ENCODE measurements at places on chromosomes 5 and 9. TPM values are rescaled to one million over a fixed set of nuclear protein-coding genes. Genes with fewer than 3 reads are reported as not detected.

DNA sequence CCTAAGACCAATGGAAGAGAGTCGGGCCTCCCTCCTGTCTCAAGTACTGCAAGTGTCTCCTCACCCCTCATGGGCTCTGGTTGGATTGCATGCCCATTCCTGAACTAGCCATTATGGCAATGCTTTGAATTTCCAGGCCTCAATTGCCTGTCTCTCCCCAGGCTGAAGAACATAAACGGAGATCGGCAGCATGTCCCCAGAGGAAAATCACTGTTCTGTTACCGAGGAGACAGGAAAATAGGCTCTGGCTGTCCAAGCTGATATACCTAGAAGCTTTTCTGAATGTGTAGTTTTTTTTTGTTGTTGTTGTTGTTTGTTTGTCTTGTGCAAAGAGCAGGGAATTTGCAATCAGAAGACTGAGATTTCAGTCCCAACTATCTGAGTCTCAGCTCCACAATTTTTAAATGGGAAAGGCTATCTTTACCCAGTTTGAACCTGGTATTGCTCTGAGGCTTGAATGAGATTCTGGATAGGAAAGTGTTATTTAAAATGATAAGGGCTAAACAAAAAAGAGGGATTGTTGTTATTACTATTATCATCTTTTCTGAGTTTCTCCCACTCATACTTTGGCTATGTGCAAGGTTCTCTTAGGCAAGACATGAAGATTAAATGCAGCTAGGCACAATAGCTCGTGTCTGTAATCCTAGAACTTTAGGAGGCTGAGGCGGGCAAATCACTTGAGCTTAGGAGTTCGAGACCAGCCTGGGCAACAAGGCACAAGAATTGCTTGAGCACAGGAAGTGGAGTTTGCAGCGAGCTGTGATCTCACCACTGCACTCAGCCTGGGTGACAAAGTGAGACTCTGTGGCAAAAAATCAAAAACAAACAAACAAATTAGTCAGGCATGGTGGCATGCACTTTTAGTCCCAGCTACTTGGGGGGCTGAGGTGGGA lies 77.2 kb upstream of the KLF9 start:
- H3K27ac ChIP-seq, result peak overlapping the region; percentile 3
- H3K36me3 ChIP-seq, result no peaks in the 10 kb centered on the region
- H3K4me1 ChIP-seq, result no peaks in the 10 kb centered on the region
- H3K4me3 ChIP-seq, result no peak overlapping the region

- H3K4me1 ChIP-seq, result no peaks in the 10 kb centered on the region
- no peak overlapping the region for H3K27ac ChIP-seq
- no peaks in the 10 kb centered on the region for H3K36me3 ChIP-seq
- no peak overlapping the region for H3K4me3 ChIP-seq
- H3K27me3 ChIP-seq, result no peaks in the 10 kb centered on the region
Measured at GRCh38 chr9:88678008-88678407, 143.0 kb downstream of the NXNL2 start.

DNA sequence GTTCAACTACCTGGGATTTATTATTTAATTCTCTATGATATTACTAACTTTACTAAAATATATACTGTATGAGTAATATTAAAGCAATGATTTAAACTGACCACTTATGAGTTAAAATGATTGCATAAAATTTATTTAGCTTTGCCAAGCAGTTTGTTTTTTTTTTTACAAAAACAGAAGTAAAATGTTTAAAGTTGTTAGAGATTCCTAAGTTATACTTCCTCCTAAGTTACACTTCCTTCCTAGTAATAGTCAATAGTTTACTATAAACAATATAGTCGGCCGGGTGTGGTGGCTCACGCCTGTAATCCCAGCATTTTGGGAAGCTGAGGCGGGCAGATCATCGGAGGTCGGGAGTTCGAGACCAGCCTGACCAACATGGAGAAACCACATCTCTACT lies 23.7 kb upstream of the LRRC19 start:
- H3K4me1 ChIP-seq, result no peaks in the 10 kb centered on the region
- DNase-seq, result no peak
- peaks cover 9% of the 10 kb centered on the region for H3K36me3 ChIP-seq
- no peaks in the 10 kb centered on the region for H3K27me3 ChIP-seq

- no peak overlapping the region for H3K4me3 ChIP-seq
- H3K27me3 ChIP-seq, result no peaks in the 10 kb centered on the region
- no peak overlapping the region for H3K27ac ChIP-seq
- DNase-seq, result no peak
Measured at GRCh38 chr9:103068753-103069152, 73.6 kb downstream of the CYLC2 start.

GRCh38 chr5:160159991-160160792 lies 40.9 kb upstream of the PWWP2A start:
- H3K36me3 ChIP-seq, result no peaks in the 10 kb centered on the region
- no peak overlapping the region for H3K27ac ChIP-seq
- no peak overlapping the region for H3K4me3 ChIP-seq
- peaks cover 8% of the 10 kb centered on the region for H3K4me1 ChIP-seq

DNA sequence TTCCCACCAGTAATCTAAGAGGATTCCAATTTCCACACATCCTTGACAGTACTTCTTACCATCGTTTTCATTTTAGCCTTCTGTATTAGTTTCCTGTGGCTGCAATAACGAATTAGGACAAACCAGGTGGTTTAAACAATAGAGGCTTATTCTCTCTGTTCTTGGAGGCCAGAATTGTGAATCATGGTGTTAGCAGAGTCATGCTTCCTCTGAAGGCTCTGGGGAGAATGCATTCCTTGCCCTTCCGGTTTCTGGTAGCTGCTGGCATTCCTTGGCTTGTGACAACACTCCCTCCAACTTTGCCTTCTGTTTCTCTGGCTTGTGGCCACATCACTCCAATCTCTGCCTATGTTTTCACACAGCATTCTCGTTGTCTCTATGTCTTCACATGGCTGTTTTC lies 23.5 kb downstream of the RIGI start:
- H3K36me3 ChIP-seq, result peaks cover 7% of the 10 kb centered on the region
- H3K4me3 ChIP-seq, result no peak overlapping the region
- DNase-seq, result no peak
- H3K27ac ChIP-seq, result no peak overlapping the region

GRCh38 chr9:123406016-123406415 lies 50.0 kb downstream of the CRB2 start:
- no peak overlapping the region for H3K27ac ChIP-seq
- no peaks in the 10 kb centered on the region for H3K4me1 ChIP-seq
- DNase-seq, result no peak
- no peaks in the 10 kb centered on the region for H3K36me3 ChIP-seq
- no peaks in the 10 kb centered on the region for H3K27me3 ChIP-seq

DNA sequence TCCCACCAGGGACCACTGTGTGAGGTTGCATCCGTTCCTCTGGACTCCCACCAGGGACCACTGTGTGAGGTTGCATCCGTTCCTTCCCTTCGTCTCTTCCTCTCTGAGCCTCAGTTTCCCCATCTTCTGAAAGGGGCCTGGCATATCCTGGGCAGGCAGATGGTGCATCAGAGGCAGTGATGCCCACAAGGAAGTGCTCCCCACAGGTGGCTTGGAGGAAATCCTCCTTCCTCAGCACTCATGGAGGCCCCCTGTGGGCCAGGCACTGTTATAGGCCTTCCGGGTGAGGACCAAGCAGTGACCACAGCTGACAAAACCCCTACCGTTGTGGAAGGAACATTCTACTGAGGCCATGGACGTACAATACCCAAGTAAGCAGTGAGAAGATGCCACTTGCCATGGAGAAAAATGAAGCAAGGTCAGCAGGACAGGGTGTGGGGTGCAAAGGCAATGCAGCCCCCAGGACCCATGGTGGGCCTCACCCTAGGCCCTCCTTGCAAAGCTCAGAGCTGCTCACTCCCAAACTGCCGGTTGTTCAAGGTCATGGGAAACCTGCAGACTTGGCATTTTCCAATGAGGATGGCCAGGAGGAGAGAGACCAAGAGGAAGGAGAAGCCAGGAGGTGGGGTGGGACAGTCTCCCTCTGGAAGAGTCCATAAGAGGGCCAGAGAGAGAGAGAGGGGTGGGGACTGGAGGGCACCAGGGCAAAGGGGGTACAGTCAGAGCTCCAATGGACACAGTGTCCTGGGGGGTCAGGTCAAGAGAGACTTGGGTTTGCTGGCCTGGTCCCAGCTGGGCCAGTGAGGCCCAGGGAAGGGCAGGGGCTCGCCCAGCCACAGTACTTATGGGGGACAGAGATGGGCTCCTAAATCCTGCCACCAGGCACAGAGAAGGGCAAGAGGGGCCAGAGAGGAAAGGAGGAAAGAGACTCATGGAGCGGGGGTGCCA lies 51.1 kb downstream of the C9orf50 start:
- peak overlapping the region; percentile 80 for H3K27ac ChIP-seq
- no peaks in the 10 kb centered on the region for H3K36me3 ChIP-seq
- H3K4me3 ChIP-seq, result peak overlapping the region; percentile 65
- H3K4me1 ChIP-seq, result no peaks in the 10 kb centered on the region
- no peak for DNase-seq
- H3K27me3 ChIP-seq, result no peaks in the 10 kb centered on the region

GRCh38 chr5:180138214-180138975 lies 66.8 kb upstream of the RNF130 start:
- H3K27ac ChIP-seq, result no peak overlapping the region
- no peaks in the 10 kb centered on the region for H3K36me3 ChIP-seq
- peak; percentile 28 for DNase-seq
- no peaks in the 10 kb centered on the region for H3K4me1 ChIP-seq
- no peaks in the 10 kb centered on the region for H3K27me3 ChIP-seq
- no peak overlapping the region for H3K4me3 ChIP-seq

DNA sequence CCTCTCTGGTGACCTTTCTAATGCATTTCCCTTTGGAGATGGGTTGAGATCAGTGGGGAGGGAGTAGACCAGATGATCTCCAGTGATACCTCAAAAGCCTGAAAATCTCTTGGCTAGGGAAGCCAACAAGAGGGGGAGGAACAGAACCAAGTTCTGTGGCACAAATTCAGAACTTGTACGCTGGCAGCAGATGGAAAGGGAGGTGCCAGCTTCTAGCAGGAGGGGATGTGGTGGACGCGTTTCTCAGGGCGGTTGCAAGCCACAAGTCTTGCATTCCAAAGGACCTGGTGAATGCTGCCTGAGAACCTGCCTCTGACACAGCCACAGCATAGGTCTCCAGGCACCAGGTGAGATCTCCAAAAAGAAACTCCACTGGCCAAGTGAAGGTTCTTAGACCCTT lies 13.4 kb downstream of the SLIT3 start:
- H3K4me1 ChIP-seq, result peaks cover 53% of the 10 kb centered on the region

GRCh38 chr5:144183254-144183889 lies 12.7 kb downstream of the KCTD16 start:
- no peaks in the 10 kb centered on the region for H3K36me3 ChIP-seq
- no peak overlapping the region for H3K4me3 ChIP-seq
- no peak for DNase-seq

- no peaks in the 10 kb centered on the region for H3K36me3 ChIP-seq
- H3K4me1 ChIP-seq, result peaks cover 32% of the 10 kb centered on the region
- no peaks in the 10 kb centered on the region for H3K27me3 ChIP-seq
Measured at GRCh38 chr9:37800631-37801286, at the start of gene DCAF10. TSS of gene DCAF10 (plus strand) at chr9:37800797. CDS start at chr9:37800867, 70 bp downstream.

DNA sequence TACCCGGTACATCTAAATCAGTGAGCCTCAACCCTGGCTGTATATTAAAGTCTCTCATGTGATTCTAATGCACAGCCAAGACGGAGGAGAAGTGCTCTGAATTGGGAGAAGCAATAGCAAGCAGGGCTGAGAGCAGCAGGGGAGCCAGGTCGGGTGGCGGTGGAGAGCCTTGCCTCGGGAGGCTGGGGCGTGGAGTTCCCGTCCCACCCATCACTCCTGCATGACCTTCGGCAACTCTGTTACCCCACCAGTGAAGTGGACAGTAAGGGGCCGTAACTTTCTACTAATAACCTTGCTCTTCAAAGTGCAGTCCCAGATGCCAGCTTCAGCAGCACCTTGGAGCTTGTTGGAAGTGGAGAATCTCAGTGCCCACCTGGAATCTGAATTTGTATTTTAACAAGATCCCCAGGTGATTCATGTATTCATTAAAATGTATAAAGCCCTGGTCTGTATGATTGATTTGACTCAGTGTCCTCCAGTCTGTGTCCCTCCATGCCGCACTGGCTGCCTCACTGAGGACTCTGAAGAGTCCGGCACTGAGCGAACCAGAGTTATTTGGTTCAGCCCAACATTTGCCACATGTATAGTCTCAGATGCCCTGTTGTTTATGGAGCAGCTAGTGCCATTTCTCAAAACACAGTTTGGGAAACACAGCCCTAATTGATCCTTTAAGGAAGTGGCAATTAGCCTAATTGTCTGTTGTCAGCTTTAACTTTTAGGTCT lies 6.5 kb downstream of the ERGIC1 start:
- no peak overlapping the region for H3K4me3 ChIP-seq
- no peaks in the 10 kb centered on the region for H3K27me3 ChIP-seq
- DNase-seq, result no peak
- H3K4me1 ChIP-seq, result peaks cover 37% of the 10 kb centered on the region

DNA sequence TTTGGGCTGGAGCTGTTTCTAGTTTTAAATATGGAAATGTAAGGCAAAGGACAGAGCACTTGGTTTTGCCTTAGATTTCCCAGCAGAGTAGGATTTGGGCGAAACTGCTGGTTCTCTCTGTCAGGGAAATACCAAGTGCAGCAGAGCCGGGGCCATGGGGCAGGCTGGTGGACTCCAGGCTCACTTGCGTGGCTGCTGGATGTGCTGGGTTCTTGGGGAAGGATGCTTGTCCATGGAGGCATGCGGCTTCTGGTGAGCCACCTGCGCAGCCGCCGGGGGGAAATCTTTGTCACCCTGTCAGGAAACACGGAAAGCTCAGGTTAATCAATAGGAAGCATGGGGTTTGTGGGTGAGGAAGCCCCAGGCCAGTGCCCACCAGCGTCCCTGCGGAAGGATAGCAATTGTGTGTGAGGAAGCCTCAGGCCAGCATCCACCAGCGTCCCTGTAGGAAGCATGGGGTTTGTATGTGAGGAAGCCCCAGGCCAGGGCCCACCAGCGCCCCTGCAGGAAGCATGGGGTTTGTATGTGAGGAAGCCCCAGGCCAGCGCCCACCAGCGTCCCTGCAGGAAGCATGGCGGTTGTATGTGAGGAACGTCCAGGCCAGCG lies 80.1 kb downstream of the DAP start:
- H3K4me1 ChIP-seq, result no peaks in the 10 kb centered on the region
- peaks cover 39% of the 10 kb centered on the region for H3K36me3 ChIP-seq
- H3K4me3 ChIP-seq, result no peak overlapping the region

- H3K4me1 ChIP-seq, result no peaks in the 10 kb centered on the region
- no peaks in the 10 kb centered on the region for H3K27me3 ChIP-seq
- no peak overlapping the region for H3K4me3 ChIP-seq
Measured at GRCh38 chr9:71592400-71592799, 175.9 kb downstream of the CEMIP2 start.

GRCh38 chr5:146794326-146795029 lies 84.1 kb downstream of the PPP2R2B start:
- no peak for DNase-seq
- H3K4me3 ChIP-seq, result no peak overlapping the region
- no peaks in the 10 kb centered on the region for H3K4me1 ChIP-seq

SMIM33 gene
- total RNA-seq, result not detected

SLC25A48 gene
- not detected for total RNA-seq

RNF183 gene
- not detected for total RNA-seq

C5orf15 gene
- total RNA-seq, result 32.6 TPM
